ENCODE measurements at places on chromosomes 4 and X.

DNA sequence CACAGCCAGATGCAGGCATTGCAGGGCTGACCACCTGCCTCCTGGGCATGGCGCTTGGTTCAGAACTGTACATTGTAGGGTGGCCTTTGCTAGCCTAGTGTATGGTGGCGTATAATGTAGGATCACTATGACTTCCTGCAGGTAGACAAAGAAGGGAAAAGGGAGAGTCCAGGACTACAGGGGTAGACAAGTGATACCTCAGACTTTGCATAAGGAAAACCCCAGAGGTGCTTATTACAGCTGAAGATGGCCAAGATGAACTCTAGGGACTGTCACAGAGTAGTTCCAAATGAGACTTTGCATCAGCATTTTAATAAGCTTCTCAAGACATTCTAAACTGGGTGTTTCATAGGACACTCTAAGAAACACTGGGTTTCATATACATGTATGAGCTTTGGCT is 116.4 kb upstream of the PUDP start:
- DNase-seq, result no peak

DNA sequence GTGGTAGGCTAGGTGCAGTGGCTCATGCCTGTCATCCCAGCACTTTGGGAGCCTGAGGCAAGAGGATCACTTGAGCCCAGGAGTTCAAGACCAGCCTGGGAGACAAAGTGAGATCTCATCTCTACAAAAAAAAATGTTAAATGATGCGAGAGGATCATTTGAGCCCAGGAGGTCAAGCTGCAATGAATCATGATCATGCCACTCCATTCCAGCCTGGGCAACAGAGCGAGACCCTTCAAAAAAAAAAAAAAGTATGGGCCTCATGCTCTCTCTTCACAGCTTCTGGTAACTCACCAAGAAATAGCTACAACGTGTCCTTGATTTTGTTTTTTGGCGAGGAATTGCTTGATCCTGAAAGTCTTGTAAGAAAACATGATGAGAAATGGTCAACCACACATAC is 1.3 kb downstream of the ACE2 start:
- DNase-seq, result no peak

DNA sequence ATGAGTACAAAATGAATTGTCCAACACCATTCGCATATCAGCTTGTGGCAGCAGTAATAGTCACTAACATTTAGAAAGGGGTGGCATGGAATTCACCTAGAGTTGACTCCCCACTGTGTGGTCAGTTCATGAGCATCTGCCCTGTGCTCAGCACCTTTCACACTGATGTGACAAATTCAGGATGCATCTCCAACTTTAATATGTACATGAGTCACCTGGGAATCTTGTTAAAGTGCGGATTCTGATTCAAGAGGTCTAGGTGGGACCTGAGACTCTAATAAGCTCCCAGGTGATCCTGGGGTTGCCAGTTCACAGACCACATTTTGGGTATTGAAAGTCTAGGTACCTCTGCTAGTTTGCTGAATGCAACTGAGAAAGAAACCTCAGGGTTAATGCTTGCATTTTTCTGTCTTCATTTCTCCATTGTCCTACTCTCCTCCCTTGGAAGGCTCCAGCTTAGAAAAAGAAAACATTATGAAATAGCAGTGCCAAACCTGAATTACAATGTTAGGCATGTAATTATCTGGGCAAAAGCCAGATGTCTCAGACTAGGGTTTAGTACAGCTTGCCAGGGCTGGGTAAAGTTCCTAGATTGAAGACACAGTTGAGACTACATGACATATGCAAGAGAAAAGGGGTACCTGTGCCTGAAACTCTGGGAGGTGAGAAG is 32.7 kb downstream of the TMSB4X start:
- DNase-seq, result no peak

GRCh38 chrX:78327370-78328086 is at the start of gene CYSLTR1:
Gene CYSLTR1 (minus strand): TSS chrX:78327611. CDS start chrX:78273746, 53,865 bp downstream.
- no peak for DNase-seq

- no peak for DNase-seq
Observed at GRCh38 chrX:32268207-32268606, 943.1 kb downstream of the DMD start.

DNA sequence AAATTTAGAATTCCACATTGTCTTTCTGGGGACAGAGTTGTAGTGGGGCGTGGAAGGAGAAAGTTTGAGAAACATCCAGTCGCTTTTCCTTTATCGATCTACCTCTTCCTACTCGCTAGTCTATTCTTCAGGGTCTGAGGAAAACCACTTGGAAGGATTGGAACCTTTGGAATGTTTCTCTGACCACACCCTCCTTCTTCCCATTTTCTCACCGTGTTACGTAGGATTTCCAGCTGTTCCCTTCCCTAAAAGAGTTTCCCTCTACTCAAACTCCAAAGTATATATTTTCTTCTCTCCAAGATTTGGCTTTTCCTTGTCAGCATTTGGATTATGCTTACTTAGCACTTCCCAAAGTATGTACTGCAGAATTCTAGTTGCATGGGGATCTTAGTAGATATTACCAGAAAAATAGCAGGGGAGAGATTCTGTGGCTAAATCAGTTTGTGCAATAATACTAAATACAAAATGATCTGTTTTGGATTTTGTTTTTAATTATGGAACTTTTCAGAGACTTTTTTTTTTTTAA is 4.9 kb downstream of the ENPEP start:
- no peak for DNase-seq

DNA sequence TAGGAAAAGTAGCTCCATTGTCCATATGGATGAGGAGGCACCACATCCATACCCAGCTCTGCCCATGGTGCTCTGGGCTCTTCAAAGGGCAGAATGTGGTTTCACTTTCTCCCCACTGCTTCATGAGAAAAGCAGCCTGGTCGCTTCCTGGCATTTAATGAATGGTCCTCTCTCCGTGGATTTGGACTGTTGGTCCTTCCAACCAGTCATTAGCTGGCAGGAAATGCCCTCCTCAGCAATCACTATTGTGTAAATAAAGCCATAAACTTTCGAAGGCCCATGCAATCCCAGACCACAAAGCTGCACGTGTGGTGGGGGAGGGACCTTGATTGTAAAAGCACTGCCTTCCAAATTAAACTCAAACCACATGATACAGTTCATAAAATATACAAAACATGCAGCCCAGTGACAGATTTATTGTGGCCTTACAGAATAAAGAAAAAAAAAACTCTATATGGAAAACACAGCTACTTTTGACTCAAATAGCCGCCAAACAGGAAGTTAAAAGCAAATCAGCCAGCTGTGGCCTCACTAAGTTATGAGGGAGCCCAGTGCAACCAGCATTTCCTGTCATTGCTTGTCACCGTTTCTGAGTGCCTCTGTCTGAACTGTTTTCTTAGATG is 8.1 kb downstream of the MBNL3 start:
- DNase-seq, result no peak

DNA sequence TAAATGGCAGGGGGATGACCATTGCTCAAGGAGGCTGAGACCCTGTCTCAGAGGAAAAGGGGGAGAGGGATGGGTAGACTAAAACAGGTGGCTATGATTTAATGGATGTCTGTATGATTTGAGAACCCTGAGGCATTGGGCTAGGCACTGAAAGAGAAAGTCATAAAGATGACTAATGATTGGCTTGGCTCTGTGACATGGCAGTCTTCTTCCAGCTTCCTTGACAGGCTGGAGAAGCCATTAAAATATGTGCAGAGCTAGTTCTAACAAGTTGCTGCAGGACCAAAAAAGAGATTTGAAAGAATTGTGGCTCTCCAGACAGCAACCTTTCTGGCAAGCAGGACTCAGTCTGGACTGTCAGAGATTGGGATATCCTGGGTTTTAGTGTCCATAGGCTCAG is 53.6 kb downstream of the AMER1 start:
- no peak for DNase-seq

DNA sequence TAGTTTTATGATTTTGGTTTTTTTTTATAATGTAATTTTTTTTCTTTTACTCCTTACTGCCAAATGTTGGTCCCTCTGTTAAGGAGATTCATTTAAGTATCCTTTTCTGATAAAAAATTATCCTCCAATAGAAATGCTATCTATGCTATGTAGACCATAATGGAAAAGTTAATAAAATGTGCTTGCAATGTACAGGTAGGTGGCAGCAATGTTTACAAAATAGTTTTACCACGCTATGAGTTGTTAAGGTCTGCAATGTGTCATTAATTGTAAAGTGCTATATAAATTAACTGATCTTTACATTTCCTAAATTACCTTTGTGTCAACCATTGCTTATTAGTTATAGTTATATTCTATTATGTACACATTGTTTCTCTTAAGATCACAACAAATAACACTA is 3.8 kb upstream of the CENPC start:
- DNase-seq, result no peak

GRCh38 chr4:53537606-53538005 is 53.7 kb downstream of the LNX1 start:
- no peak for DNase-seq
